RCC 7860 (cell line): ENCODE measurements at places on chromosomes 13 and 19.
A peak's percentile ranks its signal among the peaks of the same experiment; 100 is the strongest.

DNA sequence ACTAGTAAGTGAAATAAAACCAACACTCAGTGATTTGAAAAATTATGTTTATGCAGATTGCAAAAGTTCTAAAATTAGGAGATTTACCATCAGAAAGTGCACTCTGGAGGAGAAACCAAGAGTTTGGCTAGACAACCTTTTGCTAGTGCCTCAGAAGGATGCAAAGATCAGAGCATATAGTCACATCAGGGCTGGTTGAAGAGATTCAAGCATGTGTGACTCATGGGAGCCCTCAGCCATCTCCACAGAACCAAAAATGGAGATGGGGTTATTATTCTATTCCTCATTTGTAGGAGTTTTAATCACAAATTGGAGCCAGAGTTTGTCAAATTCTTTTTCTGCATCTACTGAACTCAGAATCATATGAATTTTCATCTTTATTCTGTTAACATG, 32.9 kb upstream of the OXGR1 start:
- DNase-seq = no peak

DNA sequence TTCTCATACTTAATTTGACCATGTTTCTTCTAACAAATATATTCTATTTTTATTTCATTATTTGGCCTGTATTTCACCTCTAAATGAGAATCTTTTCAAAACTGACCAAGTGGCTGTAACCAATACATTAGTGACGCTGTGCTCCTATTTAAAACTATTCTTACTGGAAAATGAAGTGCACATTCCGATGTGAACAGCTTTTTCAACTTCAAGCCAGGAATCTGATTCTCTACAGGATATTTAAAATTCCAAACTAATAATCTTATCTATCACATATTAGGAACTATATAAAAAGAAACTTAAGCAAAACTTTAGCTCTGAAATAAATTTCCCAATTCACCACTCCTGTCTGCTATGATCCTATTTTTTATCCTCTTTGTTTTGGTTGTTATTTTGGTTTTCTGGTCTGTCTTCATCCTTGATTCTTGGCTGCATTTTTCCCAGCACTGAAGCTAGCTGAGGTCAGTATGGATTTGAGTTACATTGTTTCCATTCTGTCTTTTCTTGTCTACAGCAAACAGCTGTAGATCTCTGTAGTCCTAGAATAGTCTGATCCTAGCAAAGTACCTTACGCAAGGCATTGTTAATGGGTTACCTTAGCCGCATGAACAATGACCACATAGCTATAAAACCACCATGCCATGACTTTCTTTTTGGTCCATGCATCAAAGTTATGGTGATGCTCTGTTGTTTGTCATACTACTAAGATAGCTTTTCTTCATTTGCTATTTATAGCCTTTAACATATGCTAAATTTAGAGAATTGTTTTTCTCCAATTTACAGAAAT, 748.6 kb upstream of the SPRY2 start:
- no peak for DNase-seq

DNA sequence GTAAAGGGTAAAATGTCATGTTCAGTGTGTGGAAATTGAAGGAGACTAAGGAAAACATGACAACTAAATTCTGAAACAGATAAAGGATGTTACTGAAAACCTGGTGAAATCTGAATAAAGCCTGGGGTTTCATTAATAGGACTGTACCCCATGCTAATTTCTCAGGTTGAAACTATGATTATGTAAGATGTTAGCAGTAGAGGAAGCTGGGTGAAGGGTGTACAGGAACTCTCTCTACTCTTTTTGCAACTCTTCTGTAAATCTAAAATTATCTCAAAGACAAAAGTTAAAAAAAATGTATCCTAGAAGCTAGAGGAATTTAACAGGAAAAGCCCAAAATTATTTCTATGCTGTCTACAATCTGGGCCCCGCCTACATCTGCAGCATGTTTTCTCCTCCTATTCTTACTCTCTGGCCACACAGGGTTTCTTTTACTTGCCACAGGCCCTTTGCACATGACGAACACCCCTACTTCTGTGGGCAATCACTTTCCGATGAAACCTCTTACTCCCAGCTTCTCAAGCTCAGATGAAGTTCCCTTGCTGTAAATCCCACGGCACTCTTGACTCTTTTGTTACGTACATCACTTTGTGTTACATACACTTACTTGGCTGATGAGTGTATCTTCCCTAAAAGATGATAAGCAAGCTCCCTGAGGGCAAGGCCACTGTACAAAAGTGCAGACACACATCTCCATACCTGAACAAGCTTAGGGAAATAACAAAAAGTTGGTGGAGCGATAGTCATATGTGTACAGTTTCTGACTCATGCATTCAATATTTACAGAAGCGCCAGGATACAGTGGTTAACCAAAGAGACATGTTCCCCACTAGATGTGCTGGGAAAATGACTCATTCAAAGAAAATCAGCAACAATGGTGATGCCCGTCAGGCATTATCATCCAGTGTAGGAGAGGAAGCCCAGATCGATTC, 32.6 kb downstream of the RUBCNL start:
- DNase-seq = peak; percentile 90

GRCh38 chr13:112846411-112847115, 122.5 kb upstream of the MCF2L start:
- DNase-seq = no peak

DNA sequence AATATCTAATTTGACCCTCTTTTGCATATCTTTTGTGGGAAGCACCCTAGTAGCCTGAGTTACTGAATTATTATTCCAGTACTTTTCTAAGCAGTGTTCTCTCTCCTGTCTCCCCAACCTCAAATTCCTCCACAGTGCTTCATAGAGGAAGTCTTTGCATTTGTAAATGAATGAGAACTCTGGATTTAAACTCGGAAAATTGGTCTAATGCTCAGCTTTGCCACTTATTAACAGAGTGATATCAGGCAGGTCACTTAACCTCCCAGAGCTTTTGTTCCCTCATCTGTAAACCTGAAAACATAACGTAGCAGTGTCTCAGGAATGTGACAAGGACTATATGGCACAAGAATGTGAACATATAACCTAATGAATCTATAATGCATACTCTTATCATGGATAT, 26.2 kb downstream of the FREM2 start:
- DNase-seq = no peak

DNA sequence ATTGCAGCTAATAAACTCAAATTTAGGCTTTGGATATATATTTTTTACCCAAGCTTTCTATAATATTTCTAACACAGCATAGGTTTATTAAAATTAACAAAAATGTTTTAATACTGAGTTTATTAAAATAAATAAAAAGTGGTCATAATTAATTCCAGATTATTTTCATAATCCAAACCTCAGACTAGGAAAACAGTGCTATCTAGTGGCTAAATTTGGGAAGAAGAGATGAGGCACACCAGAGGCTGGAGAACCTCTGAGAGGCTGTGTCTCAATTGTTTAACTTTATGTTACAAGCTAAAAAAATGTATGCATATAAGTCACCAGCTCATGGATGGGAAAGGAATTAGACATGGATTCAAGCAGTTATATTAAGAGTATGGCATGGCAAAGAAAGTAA, 392.5 kb downstream of the DIAPH3 start:
- DNase-seq = no peak

DNA sequence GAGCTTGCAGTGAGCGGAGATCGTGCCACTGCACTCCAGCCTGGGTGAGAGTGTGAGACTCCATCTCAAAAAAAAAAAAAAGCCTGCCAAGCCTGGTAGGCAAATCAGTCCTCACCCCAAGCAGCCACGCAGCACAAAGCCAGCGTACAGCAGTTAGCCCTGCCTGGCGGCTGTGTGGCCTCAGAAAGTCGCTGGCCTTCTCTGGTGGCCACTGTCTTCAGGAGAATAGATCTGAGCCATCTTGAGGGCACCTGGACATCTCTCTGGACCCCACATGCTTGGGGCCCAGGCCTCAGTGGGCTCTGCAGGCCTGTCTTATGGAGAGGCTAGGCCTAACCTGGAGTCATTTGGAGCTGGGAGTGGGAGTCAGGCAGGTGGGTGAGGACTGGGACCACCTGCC, 23.0 kb downstream of the PIAS4 start:
- no peak for DNase-seq

DNA sequence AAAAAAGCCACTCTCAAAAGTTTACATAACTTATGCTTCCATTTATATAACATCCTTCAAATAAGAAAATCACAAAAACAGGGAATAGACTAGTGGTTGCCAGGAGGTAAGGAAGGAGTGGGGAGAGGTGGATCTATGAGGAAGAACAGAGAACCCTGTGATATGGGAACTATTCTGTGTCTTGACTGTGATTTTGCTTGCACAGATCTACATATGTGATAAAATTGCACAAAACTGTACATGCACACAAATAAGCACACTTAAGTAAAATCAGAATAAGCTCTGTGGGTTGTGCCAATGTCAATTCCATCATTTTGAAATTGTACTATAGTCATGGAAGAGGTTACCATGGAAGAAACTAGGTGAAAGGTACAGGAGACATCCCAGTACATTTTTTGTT, 121.6 kb upstream of the SGCG start:
- no peak for DNase-seq

GRCh38 chr13:70967564-70967963, 859.3 kb upstream of the KLHL1 start:
- DNase-seq = no peak

DNA sequence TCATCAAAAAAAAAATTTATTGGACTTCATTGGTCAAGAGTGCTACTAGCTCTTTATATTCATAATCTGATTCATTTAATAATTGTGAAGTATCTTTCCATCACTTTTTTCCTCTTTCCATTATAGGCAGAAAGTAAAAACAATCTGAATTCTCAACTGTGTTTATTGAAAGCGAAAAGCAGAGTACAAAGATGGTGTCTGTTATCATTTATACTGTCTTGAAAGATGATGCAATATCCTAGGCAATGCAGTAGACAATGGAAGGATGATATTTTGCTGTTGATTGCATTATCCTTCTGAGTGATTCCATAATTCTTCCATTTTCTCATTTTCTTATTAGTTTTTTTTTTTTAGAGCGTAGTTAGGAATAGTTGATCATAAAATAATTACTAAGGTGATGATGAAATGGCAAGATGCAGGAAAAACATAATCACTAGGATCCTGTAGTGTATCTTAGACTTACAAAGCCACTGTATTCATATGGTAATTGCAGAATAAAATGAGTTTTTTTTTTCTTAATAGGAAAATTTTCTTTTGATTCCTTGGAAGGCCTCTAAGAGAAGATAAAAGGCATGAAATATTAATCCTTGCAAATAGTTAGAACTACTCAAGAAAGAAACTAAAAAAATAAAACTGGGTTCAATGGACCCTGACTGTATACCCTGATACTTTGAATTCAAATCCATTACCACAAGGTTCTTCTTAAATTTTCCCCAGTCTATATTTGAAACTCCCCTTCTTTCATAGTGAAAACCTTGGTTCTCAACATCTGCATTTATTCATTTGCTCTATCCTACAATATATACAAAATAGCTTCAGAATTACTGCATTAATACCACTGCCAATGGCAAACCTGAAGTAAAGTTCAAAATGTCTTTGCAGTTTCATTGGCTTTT, 11.6 kb downstream of the URI1 start:
- no peak for DNase-seq

GRCh38 chr13:102642475-102642874, 45.7 kb downstream of the TPP2 start:
- no peak for DNase-seq

GRCh38 chr13:29021717-29022116, 201.6 kb downstream of the MTUS2 start:
- no peak for DNase-seq

GRCh38 chr13:40666933-40667621, 636 bp upstream of the FOXO1 start:
- DNase-seq = peak; percentile 24

GRCh38 chr13:33743438-33744368, 74.2 kb upstream of the RFC3 start:
- no peak for DNase-seq
